GM20000 (cell line): ENCODE measurements at places on chromosomes 16 and 17.

DNA sequence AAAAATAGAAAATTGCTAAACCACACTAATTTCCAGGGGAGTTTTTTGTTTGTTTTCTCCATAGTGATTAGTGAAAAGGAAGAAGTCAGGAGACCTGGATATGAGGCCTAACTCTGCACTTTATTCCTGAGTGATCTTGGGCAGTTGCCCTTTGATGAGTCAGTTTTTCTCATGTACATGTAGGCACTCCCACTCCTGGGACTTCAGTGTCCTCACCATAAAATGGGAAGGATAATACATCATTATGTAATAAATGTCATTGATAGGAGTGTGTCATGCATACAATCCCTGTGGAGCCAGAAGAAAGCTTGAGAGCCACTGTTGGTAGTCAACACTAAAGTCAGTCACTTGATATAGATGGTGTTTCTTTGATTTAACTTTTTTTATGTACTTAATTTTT lies 32.5 kb downstream of the WIPF2 start:
- no peak for DNase-seq

DNA sequence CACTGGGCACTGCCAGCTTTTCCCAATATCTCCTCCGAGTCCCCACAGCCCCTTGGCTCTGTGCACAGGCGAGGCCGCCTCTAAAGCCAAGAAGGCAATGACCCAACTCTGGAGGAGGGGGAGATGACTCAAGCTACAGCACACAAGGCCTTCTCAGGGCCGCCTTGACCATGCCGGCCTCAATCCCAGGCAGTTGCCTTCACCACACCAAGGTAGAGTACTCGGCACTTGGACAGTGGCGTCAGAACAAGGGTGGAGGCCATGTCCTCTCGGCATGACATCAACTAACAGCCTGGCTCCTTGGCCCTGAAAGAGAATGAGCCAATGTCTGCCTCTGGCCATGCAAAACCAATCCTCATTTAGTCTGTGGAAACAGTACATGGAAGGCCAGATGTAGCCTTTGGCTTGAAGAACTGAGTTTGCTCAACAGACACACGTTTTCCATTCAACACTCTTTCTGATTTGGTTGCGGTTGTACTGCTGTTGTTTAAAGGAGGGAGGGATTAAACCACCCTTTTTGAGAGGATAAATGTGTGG lies 139.6 kb downstream of the XYLT1 start:
- DNase-seq: no peak

DNA sequence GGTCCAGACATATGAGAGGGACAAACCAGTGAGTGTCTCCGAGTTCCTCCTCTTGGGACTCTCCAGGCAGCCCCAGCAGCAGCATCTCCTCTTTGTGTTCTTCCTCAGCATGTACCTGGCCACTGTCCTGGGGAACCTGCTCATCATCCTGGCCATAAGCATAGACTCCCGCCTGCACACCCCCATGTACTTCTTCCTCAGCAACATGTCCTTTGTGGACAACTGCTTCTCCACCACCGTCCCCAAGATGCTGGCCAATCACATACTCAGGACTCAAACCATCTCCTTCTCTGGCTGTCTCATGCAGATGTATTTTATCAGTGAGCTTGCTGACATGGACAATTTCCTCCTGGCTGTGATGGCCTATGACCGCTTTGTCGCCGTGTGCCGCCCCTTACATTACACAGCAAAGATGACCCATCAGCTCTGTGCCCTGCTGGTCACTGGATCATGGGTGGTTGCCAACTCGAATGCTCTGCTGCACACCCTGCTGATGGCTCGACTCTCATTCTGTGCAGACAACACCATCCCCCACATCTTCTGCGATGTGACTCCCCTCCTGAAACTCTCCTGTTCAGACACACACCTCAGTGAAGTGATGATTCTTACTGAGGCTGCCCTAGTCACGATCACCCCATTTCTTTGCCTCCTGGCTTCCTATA lies 19.2 kb downstream of the ZNF200 start:
- no peak for DNase-seq

- DNase-seq: no peak
These were observed 334.2 kb upstream of the CDH8 start for GRCh38 chr16:62370445-62370844.

DNA sequence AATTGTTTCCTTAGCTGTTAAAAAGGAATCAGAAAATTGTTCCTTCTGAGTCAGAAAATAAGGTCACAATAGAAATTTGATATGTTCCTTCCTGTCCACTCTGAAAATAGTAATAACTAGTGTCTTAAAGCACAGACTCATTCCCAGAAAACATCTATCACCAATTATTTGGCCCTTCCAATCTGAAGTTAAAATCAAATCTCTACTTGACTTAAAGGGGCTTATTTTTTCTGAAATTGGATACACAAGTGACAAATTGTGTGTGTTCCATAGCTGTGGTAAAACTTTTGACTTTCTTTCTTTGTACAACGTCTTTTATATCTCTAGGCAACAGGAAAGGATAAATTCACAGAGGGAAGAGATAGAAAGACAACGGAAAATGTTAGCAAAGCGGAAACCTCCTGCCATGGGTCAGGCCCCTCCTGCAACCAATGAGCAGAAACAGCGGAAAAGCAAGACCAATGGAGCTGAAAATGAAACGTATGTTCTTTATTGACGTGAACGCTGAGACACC lies 54.5 kb upstream of the MRC2 start:
- no peak for DNase-seq

DNA sequence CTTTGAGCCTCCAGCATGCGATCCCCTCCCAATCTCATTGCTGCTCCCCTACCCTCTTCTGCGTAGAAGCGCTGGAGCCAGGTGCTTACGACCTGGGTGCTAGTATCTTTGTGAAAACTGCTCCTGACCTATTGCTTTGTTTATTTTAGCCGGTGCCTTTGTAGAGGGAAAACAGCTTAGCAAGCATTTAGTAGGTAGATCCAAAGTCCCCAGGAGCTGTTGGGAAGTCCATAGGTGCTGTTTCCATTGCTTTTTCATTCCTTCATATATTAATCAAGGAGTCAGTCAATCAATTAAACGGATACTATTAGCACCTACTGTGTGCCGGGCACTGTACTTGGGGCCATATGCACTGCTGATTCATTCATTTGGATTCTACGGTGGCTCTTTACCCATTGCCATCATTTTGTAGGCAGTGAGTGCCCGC lies 497.6 kb downstream of the WWOX start:
- DNase-seq: no peak

DNA sequence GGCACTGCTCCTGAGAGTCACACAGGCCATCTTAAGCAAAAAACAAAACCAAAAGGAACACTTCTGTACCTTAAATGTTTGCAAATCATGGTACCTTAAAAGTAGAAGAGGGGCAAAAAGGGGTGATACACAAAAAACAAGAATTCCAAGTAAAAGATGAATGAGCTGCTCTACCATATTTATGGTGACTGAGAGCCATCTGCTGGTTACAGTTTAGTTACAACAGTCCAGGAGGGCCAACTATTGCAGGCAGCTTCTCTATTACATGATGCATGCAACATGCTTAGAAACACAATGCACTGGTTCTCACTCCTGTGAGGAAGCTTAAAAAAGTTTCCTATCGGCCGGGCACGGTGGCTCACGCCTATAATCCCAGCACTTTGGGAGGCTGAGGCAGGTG lies 53.5 kb downstream of the STX8 start:
- DNase-seq: peak; percentile 37

DNA sequence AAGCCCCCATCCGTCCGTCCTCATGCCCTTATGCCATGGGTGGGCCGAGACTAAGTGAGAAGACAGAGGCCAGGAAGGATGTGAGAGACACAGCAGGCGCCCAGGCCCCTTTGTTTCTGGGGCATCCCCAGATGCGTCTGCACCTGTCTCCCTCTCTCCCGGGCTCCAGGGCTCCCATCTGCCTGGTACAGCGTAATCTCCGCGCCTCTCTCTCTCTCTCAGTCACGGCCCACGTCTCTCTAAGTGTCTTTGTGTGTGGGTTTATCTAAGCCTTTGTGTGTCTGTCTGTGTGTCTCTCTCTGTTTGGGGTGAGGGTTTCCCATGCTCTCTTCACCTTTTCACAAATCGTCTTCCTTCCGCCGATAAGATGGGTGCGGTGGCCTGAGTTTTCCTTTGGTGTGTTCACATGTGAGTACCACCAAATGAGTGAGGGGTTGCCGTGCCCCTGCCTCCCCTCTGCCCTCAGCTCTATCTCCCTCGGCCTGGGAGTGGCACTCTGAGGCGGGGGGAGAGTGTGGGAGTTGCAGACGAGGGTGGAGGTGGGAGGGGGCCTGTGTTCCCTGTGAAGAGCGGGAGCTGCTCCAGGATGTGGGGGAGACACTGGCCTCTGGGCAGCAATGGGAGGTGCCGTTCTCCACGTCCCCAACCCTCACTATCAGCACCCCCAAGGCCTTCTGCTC lies 25.8 kb upstream of the ABCC3 start:
- no peak for DNase-seq

GRCh38 chr17:82740906-82741759 lies 5.7 kb downstream of the FN3K start:
- DNase-seq: no peak

GRCh38 chr16:12546918-12547607 lies 256.6 kb downstream of the CPPED1 start:
- peak; percentile 61 for DNase-seq

DNA sequence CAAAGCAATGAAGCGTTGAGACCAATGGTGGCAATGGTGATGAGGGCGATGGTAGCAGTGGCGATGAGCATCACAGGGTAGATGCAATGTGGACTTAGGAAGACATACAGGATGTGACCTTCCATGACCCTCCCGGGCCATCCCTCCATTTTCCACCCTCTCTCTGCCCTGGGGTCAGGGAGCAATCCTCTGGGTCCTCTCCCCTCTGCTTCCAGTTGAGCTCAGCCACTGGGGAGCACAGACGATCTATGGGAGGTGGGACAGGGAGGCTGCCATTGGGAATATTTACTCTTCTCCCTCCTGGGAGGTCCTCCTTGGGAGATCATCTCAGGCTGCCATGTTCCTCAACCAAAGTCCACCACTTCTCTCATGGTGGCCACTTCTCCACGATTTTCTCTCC lies 260.7 kb upstream of the FOXF1 start:
- no peak for DNase-seq

- DNase-seq: no peak
These were observed 451 bp downstream of the IL32 start for GRCh38 chr16:3065742-3066439.

- DNase-seq: peak; percentile 65
These were observed 9.2 kb upstream of the DPEP3 start for GRCh38 chr16:67989322-67990017.
